Activated CD4-positive, alpha-beta T cell treated with anti-CD3 and anti-CD28 coated beads, Interleukin-2, amount 50 U/mL, for 48 hours (primary cell): ENCODE measurements at places on chromosomes 3 and 15.

GRCh38 chr15:47887241-47887800, 170.0 kb downstream of the SEMA6D start:
- DNase-seq: no peak

- no peak for DNase-seq
Observed at GRCh38 chr3:17602126-17602525, 140.3 kb downstream of the TBC1D5 start.

- DNase-seq: no peak
Observed at GRCh38 chr3:168052515-168052914, 43.2 kb downstream of the GOLIM4 start.

GRCh38 chr15:90665288-90666134, 51.6 kb upstream of the BLM start:
- peak; percentile 53 for DNase-seq

DNA sequence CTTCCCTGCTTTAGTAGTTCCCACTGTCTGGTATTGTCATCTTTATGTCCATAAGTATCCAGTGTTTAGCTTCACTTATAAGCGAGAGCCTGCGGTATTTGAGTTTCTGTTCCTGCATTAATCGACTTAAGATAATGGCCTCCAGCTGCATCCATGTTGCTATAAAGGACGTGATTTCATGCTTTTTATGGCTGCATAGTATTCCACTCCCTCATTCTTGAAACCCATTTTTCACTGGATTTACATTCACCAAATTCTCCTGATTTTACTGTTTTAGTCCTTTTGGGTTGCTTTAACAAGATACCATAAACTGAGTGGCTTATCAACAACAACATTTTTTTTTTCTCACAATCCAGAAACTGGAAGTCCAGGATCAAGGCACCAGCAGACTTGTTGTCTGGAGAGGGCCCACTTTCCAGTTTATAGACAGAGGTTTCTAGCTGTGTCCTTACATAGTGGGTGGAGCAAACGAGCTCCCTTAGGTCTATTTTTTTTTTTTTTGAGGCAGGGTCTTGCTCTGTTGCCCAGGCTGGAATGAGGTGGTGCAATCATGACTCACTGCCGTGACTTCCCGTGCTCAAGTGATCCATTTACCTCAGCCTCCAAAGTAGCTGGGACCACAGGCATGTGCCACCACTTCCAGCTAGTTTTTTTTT, 6.1 kb upstream of the TICRR start:
- DNase-seq: no peak

GRCh38 chr3:130527426-130527825, 10.4 kb downstream of the COL6A6 start:
- no peak for DNase-seq

GRCh38 chr15:94445566-94446160, 214.3 kb downstream of the MCTP2 start:
- no peak for DNase-seq

DNA sequence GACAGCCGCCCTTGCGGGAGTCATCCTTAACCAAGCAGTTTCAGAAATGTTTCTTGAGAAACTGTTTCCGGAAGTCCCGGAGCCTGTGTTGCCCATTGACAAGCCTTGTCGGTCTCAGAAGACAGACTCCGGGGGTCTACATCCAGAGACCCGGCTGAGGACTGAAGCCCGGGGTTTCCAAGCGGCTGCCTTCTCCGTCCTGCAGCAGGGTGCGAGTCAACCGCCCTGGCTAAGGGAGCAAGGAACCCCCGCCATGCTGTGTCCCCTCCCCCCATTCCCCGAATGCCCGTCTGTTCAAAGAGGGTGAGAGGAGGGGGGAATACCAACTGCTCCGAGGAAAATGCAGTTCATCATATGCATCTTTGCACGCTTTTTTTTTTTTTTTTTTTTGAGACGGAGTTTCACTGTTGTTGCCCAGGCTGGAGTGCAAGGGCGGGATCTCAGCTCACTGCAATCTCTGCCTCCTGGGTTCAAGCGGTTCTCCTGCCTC, 61.6 kb downstream of the ATP1B3 start:
- no peak for DNase-seq

GRCh38 chr3:184780981-184781515, 30.9 kb upstream of the VPS8 start:
- no peak for DNase-seq

GRCh38 chr3:21694506-21694905, 56.5 kb downstream of the ZNF385D start:
- DNase-seq: no peak

DNA sequence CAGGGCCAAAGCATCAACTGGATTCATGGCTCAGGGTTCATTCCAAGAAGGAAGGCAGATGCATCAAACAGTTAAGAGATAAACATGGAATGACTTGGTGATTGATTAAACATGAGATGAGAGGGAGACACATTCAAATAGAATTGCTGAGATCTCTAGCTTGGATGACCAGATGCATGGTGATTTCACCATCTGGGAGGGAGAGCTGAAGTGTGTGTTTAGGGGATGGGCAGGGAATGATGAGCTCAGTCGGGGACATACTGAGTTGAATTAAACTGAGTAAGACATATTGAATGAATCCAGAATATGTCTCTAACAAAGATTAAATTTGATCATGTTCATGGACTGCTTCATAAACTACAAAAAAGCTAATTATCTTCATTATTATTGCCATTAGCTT, 35.5 kb downstream of the CADPS start:
- DNase-seq: no peak

DNA sequence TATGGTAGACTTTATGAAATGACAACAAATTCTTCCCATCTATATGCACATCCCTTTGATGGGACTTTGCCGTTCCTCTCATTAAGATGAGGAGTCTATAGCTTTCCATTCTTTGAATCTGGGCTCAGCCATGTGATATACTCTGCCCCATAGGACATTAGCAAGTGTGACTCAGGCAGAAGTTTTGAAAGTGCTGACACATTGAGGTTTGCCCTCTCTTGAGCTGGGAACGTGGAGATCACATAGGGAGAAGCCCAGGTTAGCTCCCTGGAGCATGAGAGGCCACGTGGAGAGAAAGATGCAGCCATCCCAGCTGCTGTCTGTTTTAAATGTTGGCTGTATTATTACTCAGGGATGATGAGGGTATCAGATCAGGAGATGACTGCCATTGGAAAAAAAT, 67.7 kb upstream of the OXTR start:
- no peak for DNase-seq

- DNase-seq: no peak
Observed at GRCh38 chr15:75195766-75196241, 5.9 kb upstream of the C15orf39 start.
